ENCODE measurements at places on chromosomes 11 and 22.
A peak's percentile ranks its signal among the peaks of the same experiment; 100 is the strongest.

- DNase-seq, result no peak
Measured at GRCh38 chr22:42764895-42765363, 44.3 kb upstream of the A4GALT start.

GRCh38 chr11:61281581-61282250, 13.4 kb downstream of the VWCE start:
- no peak for DNase-seq

GRCh38 chr22:21673534-21674321, 7.9 kb downstream of the PPIL2 start:
- no peak for DNase-seq

- no peak for DNase-seq
Measured at GRCh38 chr11:43381802-43382201, 23.1 kb downstream of the TTC17 start.

- DNase-seq, result no peak
Measured at GRCh38 chr22:28351476-28351875, 328.2 kb downstream of the TTC28 start.

- no peak for DNase-seq
Measured at GRCh38 chr11:65126624-65127274, 4.6 kb downstream of the MRPL49 start.

GRCh38 chr11:83047515-83048225, 24.0 kb downstream of the RAB30 start:
- DNase-seq, result peak; percentile 73

- DNase-seq, result no peak
Measured at GRCh38 chr11:13210424-13210823, 67.2 kb upstream of the BMAL1 start.

DNA sequence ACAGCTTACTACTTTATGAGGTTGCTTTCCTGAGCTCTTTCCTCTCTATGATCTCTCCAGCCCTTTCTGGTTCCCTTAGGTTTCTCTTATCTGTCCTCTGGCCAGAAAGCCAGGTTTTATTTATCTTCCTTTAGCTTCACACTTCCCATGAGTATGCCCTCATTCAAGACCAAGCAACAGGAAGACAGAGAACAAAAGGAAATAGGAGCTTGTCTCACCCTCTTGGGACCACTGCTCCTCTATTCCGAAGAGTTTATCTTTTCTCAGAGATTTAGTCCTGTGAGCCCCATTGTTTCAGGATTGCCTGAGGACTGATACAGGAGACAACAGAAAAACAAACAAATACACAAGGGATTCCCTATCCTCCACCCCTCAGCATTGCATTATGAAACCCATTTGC, 62.4 kb upstream of the CCDC179 start:
- DNase-seq, result no peak

GRCh38 chr22:38433871-38434270, 21.1 kb downstream of the KCNJ4 start:
- DNase-seq, result no peak

DNA sequence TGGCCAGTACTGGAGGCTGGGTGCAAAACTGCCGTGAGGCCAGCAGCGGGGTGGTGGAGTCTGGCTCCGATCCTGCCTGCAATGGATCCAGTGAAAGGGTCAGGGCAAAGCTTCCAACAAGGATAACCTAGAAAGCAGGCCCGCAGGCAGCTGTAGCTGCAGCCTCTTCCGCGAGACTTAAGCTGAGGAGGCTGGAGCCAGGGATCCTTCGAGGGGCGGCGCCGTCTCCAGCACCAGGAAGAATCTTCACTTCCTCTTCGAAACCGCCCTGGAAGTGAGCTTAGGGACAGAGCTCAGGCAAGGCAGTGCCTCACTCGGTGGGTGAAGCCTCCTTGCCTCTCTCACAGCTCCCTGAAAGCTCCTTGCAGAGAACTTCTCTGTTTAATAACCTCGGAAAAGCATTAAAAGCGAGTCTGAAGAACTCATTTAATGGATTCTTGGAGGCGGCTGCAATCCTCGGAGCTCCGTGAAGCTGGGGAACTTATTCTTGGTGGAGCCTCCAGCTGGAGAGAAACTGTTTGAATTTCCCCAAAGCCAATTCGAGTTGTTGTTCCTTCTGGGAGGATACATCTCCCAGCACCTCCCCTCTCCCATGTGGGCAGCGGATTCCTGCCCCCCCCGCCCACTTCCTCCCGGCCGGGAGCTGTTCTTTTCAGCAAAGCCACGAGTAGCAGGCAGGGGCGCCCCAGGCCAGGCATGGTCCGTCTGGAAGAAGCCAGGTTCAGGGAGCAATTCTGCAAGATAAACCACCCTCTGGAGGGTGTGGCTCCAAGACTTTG, 169.9 kb downstream of the CTTN start:
- no peak for DNase-seq

GRCh38 chr22:42857845-42858481, 890 bp upstream of the ARFGAP3 start:
- DNase-seq, result no peak

- DNase-seq, result no peak
Measured at GRCh38 chr22:46764140-46764680, 1.8 kb downstream of the TBC1D22A start.

DNA sequence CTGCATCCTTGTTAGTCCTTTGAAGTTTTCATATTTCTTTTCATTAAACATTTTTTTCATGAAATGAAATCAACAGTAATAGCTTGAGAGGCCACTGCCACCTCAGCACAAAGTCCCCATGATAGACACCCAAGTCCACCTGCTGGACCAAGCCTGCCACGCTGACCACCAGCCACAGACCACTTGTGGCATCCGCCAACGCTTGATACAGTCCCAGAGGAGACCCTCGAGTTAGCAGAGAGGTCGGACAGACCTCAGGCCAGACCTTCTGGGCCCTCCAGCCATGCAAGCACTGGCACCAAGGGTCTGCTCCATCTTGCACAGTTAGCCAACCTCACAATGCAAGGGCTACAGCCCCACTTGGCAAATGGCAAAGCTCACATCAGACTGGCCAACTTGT, 91.8 kb upstream of the RTL6 start:
- DNase-seq, result no peak

GRCh38 chr11:114131461-114131864, 72.0 kb downstream of the ZBTB16 start:
- DNase-seq, result no peak

- no peak for DNase-seq
Measured at GRCh38 chr11:75503531-75504099, 22.1 kb downstream of the GDPD5 start.

All from NCI-H1417 treated with DMSO at 0.1 percent for 48 hours (cell line).